ENCODE measurements at places on chromosomes 3 and 15.

DNA sequence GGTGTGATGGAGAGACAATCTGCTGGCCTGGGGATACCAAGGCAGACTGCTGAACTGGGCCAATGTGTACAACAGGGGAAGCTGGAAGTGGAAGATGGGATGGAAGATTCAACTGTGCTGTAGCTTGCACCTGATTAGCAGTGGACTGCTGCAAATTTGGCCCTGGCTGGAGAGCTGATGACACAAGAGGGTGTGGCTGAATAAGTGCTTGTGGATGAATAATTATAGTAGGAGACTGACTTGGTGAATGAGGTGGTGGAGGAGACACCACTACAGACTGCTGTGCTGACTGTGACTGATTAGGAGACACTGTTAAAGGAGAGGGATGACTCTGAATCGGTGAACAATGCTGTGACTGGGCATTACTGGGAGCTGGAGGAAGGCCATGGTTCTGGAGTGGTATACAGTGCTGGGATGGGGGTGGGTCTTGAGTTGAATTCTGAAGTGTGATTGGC, 52.5 kb downstream of the PHC3 start:
- DNase-seq = no peak

DNA sequence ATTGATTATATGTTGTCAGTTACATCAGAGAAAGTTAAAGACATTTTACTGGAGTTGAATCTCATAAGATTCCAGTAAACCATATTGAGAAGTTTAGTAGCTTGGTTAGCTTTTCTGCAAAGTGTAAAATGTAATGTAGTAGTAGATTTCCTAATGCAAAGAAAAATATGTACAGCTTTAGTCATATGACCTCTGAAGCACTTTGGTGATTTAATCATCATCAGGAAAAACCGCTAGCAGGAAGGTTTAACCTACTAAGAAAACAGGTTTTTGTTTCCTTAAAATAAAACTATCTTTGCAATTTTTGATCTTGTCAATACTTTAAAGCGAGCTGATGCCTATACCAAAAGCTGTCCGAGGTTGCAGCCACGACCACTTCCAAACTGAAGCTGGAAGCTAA, 364.6 kb upstream of the ZNF385D start:
- DNase-seq = no peak

GRCh38 chr3:122679882-122680474, 661 bp upstream of the PARP14 start:
- no peak for DNase-seq

- no peak for DNase-seq
Observed at GRCh38 chr3:20837676-20838302, 651.8 kb upstream of the SGO1 start.

- no peak for DNase-seq
Observed at GRCh38 chr3:133208184-133208583, 170.0 kb downstream of the TMEM108 start.

- no peak for DNase-seq
Observed at GRCh38 chr15:94387849-94388441, 156.6 kb downstream of the MCTP2 start.

DNA sequence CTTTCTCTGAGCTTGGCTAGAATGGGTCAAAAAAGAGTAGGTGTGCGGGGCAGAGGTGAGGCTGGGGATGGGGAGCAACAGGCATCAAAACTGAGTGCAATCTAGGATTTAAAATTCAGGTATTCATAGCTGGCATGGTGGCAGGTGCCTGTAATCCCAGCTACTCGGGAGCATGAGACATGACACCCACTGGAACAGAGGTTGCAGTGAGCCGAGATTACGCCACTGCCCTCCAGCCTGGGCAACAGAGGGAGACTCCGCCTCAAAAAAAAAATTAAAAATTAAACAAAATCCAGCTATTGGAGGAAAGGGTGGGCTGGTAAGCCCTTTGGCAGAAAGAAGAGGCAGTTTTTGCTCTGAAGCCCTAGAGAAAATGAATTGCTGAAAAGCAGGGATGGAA, 485.8 kb upstream of the PROK2 start:
- no peak for DNase-seq

DNA sequence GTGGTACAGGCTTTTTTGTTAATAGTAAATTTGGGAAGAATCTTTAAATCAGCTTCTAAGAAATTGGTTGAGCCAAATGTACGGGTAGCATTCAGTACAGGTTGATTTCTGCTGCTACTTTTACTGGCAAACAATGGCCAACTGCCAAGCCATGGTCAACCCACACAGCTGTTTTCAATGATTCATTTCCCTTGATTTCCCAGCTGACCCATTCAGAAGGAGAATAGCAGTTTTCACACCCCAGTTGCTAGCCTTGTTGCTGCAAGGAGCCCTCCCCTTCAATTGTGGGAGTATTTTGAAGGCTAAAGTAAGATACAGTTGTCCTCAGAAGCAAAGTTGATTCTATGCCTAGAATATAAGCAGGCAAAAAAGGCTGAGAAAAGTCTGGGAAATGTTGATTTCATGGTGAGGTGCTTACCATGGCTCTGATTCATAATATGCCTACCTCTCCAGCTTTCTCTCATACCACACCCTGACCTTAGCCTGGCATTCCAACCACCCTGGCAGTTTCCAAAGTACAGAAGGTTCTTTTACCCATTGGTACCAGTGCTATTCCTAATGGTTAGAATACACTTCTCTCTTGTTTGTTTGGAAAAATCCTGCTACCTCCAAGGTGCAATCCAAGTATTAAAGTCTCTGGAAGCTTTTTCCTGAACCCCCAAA, 320.3 kb upstream of the TGFBR2 start:
- no peak for DNase-seq

- no peak for DNase-seq
Observed at GRCh38 chr15:66822114-66822513, 120.1 kb downstream of the SMAD6 start.

DNA sequence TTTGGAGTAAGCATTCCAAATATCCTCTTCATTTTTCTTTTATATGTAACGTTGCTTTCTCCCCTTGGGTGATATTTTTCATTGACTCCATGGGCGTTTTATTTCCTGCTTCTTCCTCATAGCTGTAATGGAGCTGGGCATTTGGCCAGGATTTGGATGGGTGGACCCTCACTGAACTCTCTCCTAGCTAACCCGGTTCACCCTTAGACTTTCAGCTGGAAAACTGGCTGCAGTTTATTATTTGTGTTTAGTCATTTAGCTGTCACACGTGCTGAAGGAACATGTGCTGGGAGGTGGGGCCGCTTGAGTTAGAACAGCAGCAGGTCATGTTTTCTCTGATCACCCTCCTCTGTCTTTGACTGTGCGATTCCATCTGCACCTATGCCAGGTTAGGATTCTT, 407.6 kb downstream of the ZIC1 start:
- no peak for DNase-seq

GRCh38 chr3:71725271-71725991, at the start of gene EIF4E3:
Gene EIF4E3 (minus strand): TSS chr3:71725402. CDS start chr3:71725367, 35 bp downstream.
- no peak for DNase-seq

- DNase-seq = no peak
Observed at GRCh38 chr3:87311309-87311708, 34.9 kb upstream of the POU1F1 start.

- no peak for DNase-seq
Observed at GRCh38 chr3:68973639-68974038, 39.8 kb downstream of the EOGT start.

- DNase-seq = no peak
Observed at GRCh38 chr3:78703944-78704343, 1063.9 kb downstream of the ROBO1 start.

- no peak for DNase-seq
Observed at GRCh38 chr15:90572893-90573292, 43.2 kb downstream of the CRTC3 start.

DNA sequence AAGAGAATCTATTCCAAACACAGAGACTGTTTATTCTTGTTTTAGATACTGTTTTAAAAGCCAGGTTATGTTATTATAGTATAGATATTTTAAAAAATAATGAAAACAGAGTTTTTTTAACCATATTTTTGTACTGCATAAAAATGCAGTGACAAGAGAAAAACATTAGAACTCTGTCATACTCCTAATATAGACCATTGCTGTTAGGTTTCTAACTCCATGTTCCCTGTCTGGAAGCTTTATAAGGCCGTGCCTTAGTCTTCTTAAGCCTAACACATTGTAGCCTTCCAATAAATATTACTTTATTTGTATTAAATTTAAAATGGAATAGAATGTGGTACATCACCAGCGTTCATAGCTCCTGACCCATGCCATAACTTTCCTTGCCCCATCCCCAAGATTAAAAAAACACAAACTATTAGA, 53.2 kb downstream of the MBNL1 start:
- DNase-seq = no peak

GRCh38 chr15:60072826-60073465, 68.8 kb downstream of the FOXB1 start:
- DNase-seq = no peak

DNA sequence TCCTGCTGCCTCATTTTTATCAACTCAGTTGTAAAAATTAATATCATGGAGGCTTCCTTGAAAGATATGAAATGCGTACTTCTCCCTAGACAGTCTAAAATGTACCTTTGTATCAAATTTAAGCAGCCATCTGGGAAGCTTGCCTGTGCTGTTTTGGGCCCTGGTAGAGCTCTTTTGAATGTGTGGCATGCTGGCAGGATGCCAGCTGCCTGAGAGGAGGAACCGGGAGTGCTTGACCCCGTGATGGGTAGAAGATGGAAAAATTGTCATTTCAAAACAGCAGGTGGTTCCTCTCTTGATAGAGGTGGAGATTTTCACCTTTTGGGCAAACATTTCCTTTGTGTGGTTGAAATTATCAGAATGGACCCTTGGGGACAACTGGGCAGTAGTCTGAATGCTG, 245.3 kb downstream of the RPLP1 start:
- no peak for DNase-seq

DNA sequence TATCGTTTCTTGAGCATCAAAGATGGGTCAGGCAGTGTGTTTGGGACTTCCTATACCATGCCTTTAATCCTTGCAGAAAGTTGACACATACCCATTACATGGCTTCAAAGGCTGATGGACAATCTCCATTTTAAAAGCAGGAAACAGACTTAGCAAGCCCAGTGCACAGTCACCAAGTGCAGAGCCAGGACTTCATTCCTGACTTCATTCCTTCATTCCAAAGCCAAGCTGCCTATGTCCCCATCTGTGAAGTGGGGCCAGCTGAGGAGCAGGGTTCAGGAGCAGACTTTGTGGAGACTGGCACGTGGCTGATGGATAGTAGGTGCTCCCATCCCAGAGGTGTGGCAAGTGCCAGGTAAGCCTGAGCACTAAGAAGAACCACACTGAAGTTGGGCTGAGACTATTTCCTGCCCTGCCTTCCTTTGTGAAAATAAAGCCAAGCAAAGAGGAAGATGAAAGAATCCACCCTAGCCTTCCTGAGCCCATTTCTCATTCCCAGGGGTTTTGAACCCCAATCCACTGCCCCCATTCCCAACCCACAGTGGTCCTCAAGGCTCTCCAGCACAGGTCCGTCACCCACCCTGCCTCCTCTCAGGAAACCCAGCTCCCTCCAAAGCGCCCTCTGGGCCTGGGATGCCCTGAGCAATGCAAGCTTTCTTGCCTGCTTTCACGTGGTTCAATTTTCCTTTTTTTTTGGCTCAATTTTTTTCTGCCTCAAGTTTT, 1.8 kb downstream of the CX3CR1 start:
- DNase-seq = no peak

DNA sequence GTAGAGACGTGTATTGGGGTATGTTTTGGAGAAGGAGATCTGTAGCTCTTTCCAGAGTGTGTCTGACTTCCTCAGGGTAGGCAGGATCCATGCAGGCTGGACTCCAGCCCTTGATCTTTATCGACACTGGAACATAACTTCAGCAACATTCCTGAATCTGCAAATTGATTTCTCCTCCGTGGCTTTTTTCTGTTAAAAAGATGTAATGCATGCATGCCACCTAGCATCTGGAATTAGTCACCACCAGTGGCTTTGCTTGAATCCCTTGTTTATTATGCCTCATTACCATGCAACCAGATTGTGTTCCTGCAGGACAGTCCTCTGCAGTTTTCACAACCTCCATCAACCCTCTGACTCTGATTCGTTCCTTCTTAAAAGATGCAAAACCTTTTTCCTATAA, 86.1 kb downstream of the CCNL1 start:
- DNase-seq = no peak

- no peak for DNase-seq
Observed at GRCh38 chr3:179731544-179731943, 78.7 kb downstream of the USP13 start.

- DNase-seq = no peak
Observed at GRCh38 chr15:63322541-63322940, 45.1 kb downstream of the APH1B start.

- no peak for DNase-seq
Observed at GRCh38 chr3:145219355-145220235, 941.4 kb downstream of the PLOD2 start.

GRCh38 chr3:156888176-156888575, 62.0 kb downstream of the LEKR1 start:
- DNase-seq = no peak

DNA sequence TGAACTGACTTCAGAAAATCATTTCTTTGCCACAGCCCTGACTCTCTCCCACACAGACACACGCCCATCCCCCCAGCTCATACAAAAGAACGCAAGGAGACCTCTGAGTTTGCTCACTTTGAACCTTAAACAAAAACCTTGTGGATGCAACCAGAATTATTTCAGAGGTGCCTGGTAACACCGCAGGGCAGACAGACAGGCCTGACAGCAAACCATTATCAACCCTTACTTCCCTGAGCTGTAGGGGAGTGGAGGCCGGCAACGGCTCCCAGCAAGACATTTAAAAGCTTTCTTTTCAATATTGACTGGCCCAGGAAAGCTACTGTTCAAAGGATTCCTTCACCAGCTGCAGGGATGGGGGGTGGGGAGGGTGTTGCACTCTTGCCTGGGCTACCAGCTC, 2.0 kb upstream of the EFCC1 start:
- DNase-seq = no peak

DNA sequence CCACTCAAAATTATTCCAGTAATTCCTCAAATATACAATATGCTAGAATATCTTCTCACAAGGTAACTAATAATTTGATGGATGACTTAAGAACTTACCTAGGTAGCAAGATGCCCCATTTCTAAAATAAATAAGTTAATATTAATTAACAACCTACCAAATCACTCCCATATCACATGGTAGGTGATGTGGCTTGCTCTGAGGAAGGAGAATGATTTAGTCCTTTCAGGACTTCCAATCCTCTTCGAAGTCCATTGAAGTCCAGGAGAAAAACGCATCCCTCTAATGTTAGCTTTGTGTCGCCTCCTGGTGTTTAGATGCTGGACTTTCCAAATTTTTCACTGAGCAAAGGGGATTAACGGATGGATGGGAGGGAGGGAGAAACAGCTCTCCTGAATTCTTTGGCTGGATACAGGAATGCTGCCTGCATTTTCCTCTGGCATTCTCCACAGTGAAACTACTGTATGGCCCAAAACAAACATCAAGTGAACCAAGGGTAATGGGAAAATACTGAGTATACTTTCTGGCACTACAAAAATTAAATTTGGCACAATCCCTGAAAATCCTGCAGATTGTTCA, 58.6 kb downstream of the PRICKLE2 start:
- DNase-seq = no peak
